ENCODE measurements at places on chromosomes 5 and 9. TPM values are rescaled to one million over a fixed set of nuclear protein-coding genes. Genes with fewer than 3 reads are reported as not detected.

NTNG2 gene
- 2.8 TPM for total RNA-seq

SOX30 gene
- total RNA-seq = not detected

ARL14EPL gene
- not detected for total RNA-seq

PCDHB11 gene
- total RNA-seq = 7.3 TPM

All from urinary bladder (tissue), 4 donors.